ENCODE measurements at places on chromosomes 2 and 18. TPM values are rescaled to one million over a fixed set of nuclear protein-coding genes. Genes with fewer than 3 reads are reported as not detected.

GRCh38 chr18:28004606-28005005 lies 172.3 kb downstream of the CDH2 start:
- DNase-seq: no peak

GRCh38 chr2:136014411-136014810 lies 29.0 kb upstream of the DARS1 start:
- no peak for DNase-seq

DNA sequence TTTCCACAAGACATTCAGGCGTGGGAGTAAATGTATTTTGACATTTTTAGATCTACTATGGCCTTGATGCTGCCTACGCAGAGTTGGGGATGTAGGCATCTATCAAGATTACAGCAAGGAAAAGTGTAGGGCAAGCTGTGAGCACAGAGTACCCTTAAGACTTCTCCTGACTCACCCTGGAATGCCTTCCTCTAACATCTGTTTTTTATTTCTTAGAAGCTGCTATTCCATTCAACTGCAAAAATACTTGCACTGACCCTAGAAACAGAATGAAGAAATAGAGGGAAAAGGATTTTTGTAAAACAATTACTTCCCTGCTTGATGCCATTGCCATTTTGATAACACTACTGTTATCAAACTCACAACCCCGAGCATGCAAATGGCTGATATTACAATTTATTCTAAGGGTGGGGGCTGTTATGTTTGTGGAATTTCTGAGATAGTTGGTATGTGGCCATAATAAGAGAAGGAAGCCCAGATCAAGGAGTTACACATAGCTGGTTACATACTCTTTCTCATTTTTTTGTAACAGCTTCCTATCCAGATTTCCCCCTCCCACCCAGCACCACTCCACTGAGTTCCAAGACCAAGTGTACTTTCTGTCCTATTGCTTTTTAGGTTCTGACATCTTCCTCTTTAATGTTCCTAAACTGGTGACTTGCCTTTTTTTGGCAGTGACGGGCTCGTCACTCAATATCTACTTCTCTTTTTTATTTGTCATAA lies 6.0 kb upstream of the ROCK1 start:
- no peak for DNase-seq

- DNase-seq: no peak
Observed at GRCh38 chr2:147433822-147434221, 411.0 kb upstream of the ACVR2A start.

- no peak for DNase-seq
Observed at GRCh38 chr2:23589220-23589647, 204.3 kb downstream of the KLHL29 start.

- DNase-seq: no peak
Observed at GRCh38 chr2:163759013-163759412, 23.2 kb upstream of the FIGN start.

- DNase-seq: peak; percentile 66
Observed at GRCh38 chr18:24271381-24272228, 126.0 kb downstream of the OSBPL1A start.

The OXER1 gene
- 2.2 TPM for total RNA-seq

GRCh38 chr2:128365217-128365905 lies 46.7 kb upstream of the HS6ST1 start:
- DNase-seq: no peak

- DNase-seq: no peak
Observed at GRCh38 chr2:26885651-26886329, 37.9 kb downstream of the DPYSL5 start.

DNA sequence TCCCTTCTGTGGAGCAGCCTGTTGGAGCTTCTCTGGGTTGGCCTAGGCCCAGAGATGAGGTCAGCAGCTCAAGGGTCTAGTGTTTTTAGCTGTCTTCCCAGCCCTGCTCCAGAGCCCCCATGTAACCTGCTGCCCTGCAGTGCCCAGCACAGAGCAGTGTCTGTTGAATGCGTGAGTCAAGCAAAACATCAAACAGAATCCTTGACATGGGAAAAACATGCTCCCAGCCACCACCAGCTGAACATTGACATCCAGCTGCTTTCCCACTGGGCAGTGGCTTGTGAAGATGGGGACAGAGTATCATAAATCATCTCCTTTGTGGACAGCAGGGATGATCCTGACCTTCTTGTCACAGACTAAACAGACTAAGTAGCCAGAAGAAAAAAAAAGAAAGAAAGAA lies 22.6 kb downstream of the IMPA2 start:
- DNase-seq: no peak

The STAMBP gene
- 13.1 TPM for total RNA-seq

- no peak for DNase-seq
Observed at GRCh38 chr18:53531896-53532295, 692.6 kb downstream of the MBD2 start.

DNA sequence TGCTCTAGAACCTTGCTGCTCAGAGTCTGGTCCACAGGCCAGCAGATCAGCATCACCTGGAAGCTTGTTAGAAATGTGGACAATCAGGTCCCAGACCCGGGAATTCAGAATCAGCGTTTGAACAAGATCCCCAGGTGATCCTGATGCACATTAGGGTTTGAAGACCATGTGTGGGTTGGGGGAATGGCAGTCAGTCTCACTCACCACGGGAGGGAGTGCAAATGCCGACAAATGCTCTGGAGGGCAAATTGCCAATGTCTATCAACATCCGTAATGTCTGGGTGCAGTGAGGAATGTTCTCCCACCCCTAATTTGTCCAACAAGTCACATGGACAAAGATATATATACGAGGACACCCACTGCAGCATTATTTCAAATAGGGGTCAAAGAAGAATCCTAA lies 34.5 kb downstream of the INPP5D start:
- DNase-seq: no peak

DNA sequence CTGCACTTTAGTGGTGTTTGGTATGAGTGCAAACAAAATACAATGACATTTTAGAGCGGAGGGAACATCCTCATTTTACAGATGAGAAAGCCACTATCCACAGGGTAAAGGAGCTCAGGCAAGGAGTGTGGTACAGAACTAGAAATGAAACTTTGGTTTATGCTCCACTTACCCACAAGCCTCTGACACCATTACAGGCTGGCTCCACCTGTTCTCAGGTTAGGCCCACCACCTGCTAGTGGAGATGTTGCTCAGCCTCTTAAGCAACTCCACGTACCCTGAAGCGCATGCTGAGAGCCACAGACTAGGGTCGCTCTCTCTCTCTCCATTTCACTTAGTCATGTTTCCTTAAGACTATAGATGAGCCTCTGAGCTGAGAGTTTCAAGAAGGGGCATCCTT lies 130.0 kb downstream of the MBD2 start:
- DNase-seq: no peak

The NTSR2 gene
- total RNA-seq: not detected

DNA sequence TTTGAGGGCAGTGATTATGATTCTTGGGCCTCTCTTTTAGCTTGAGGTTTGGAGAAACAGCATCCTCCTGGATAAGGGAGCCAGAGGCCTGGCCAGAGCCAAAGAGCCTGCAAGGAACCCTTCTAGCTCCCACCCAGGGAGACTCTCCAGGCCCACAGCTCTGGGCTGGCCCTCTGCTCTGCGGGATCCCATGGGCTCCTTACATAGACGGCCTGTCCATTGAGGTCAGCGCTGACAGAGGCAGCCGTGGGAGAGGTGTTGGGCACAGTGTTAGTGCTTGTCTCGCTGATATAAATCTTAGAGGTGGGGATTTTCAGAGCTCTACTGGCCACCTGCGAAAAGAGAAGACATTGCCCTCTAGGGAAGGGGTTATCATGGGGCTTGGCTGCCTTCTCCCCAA lies 67.2 kb downstream of the XDH start:
- no peak for DNase-seq

The VAMP8 gene
- 50.8 TPM for total RNA-seq

DNA sequence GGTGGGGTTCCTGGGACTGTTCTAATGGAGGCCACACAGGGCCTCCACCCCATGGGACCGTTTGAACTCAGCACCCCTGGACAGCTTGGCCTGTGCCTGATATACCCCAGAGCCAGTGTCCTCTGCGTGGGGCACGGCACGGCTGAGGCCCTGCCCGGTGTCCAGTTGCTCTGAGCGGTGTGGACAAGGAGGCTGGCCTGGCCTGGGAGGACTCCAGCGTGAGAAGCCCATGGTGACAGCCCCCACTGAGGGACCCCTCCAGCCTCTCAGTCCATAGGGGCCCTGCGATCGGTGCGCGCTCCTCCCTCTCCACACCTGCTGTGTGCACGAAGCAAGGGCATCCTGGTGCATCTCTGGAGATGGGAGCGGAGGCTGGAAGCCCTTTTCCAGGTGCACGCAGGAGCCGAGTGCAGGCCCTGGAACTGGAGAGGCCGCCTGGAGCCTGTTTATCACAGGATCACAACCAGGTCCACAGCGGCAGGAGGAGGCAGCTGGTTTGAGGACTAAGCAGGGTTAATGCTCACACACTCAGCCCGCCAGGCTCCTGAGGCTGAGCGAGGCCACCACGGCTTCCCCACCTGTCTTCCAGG lies 120.2 kb downstream of the PTGR3 start:
- peak; percentile 17 for DNase-seq

The FRZB gene
- 0.47 TPM for total RNA-seq

DNA sequence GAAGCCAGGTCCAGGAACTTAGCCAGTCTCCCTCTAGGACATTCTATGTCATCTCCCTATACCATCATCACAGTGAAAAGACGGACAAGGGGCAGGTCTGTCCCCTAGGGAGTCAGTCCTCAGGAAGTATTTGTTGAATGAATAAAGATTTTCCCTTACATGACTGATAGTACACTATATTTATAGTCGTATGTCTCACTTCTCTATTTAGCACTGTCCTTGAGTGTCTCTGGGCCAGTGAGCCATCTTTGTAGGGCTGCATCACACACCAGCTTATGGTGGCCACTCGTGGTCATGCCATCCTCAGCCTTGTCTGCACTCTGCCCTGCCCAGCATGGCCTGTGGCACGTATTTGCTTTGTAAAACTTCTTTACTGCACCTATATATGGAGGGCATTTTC lies 25.8 kb downstream of the PTPN18 start:
- no peak for DNase-seq

- no peak for DNase-seq
Observed at GRCh38 chr2:205702576-205702975, 20.3 kb downstream of the NRP2 start.

The IL36RN gene
- not detected for total RNA-seq

GRCh38 chr18:44841752-44842587 lies 161.3 kb downstream of the SETBP1 start:
- DNase-seq: no peak

DNA sequence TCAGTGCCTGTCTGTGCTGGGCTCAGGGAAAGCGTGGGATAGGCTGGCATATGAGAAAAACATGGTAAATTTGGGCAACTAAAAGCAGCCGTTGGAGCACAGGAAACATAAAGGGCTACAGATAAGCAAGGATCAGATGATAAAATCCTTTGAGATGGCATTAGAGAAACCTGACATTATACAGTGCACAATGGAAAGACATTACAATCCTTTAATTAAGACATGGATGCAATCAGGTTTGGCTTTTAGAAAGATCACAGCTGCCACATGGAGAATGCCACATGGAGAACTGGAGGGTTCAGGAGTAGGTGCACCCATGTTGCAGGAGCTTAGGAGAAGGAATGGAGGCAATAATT lies 117.3 kb downstream of the CDC42EP3 start:
- DNase-seq: no peak

GRCh38 chr2:239685556-239685955 lies 284.7 kb upstream of the HDAC4 start:
- DNase-seq: peak; percentile 20

DNA sequence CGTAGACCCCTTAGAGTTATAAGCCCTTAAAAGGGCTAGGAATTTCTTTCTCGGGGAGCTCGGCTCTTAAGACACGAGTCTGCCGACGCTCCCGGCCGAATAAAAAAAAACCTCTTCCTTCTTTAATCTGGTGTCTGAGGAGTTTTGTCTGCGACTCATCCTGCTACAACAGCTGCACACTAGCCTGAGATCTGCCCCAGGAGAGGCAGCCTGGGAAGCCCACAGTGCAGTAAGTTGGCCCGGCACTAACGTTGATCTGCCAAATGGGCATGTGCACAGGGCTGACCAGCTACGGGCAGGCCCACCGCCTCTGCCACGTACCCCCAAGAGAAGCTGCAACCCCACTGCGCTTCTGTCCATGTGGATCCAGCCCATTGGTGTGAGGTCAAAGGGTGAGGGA lies 8.4 kb upstream of the LIMS2 start:
- DNase-seq: no peak

DNA sequence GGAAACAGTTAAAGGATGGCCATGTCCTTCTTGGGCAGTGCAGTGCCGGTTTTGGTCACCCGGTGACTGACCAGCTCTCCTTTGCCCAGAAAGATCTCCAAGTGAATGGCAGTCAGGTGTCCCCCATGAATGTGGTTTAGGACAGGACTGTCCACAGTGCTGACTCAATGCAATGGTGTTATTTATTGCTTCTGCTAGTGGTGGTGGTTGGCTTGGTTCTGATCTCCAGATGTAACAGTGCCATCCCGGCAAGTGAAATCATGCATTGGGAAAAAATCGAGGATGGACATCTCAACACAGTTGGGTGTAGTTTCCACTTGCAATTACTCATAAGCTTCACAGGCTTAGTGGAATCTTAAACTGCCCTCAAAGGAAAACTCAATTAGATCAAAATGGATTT lies 81.9 kb downstream of the TGOLN2 start:
- DNase-seq: no peak

GRCh38 chr2:143255899-143256298 lies 126.7 kb downstream of the ARHGAP15 start:
- no peak for DNase-seq

DNA sequence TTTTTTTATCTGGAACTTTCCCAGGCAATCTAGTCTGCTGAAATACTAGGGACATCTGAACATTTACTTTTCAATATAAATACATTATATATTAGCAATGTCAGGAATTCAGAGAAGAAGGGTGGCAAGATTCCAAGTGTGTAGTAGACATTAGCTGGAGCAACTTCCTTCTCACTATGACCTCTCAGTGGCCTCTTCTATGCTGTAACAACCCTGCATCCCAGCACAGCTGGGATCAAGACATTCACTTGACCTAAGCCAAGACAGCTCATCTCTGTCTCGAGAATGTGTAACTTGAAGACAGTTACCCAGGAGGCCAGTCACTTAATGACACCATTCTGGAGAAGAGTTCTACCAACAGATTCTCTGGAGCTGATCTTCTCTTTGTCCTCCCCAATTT lies 61.7 kb upstream of the RALBP1 start:
- DNase-seq: no peak

DNA sequence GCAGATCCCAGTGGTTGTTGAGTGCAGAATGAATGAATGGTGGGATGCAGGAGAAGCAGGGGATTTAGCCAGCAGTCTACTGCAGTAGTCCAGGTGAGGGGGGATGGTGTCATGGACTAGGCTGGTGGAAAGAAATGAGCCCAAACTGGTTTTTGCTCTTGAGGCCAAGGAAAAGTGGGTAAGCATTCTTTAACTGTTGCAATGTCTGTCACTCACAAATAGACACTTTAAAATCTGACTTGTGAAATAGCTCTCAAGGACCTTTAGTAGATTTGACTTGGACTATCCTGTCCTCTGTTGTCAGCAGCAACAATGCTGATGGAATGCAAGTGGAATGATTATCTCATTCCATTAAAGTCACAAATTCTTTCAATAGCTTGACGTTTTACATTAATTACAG lies 37.5 kb upstream of the STK17B start:
- no peak for DNase-seq

Data from liver (tissue), 10 donors.